ENCODE measurements at places on chromosomes 16 and 17.

GRCh38 chr17:43757171-43757660 lies 1.4 kb downstream of the SOST start:
- DNase-seq, result no peak

- no peak for DNase-seq
Measured at GRCh38 chr16:84973236-84973635, 38.1 kb downstream of the ZDHHC7 start.

GRCh38 chr16:78513838-78514237 lies 414.4 kb downstream of the WWOX start:
- peak; percentile 23 for DNase-seq

- no peak for DNase-seq
Measured at GRCh38 chr16:18833707-18834505, 32.6 kb upstream of the ARL6IP1 start.

- DNase-seq, result no peak
Measured at GRCh38 chr16:52480237-52480636, 66.7 kb downstream of the TOX3 start.

GRCh38 chr16:31475946-31476302 lies 4.0 kb downstream of the TGFB1I1 start:
- no peak for DNase-seq

- no peak for DNase-seq
Measured at GRCh38 chr16:14310519-14310991, 239.4 kb downstream of the MRTFB start.

- no peak for DNase-seq
Measured at GRCh38 chr16:87974178-87974577, 22.9 kb downstream of the BANP start.

- DNase-seq, result peak; percentile 38
Measured at GRCh38 chr17:47735536-47736011, 2.5 kb downstream of the TBX21 start.

DNA sequence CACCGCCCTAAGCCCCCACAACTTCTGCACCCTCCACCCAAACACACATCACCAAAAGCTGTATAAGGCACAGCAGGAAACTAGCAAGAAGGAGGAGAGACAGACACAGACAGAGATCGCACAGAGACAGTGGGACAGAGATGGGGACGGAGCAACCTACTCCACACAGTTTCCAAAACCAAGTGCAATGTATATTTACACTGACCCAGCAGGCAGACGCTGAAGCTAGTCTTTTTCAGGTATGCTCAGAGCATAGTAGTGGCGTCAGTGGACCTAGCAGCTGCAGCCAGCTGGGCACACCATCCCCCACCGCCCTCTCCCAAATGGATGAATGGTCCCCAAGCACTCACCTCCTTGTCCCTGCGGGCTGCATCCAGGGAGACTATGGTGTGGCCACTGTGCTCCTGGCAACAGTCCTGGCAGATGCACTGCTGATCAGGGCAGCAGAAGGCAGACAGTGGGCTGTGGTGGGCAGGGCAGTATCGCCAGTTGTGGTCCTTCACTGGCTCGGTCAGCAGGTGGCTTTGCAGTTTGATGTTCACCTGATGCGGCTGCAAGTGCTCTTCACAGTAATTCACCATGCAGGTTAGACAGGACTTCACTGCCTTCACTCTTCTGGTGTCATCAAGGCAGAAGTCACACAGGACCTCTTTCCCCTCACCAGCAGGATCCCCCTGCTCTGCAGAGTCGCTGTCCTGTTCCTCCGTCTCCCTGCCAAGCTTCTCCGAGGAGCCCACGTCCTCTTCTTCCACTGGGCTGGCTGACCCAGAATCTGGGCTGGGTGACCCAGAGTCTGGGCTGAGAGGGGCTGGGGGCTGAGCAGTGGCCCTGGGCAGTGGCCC lies 31.5 kb upstream of the FBXW10B start:
- DNase-seq, result no peak

GRCh38 chr16:79169239-79169638 lies 431.3 kb downstream of the MAF start:
- peak; percentile 89 for DNase-seq

DNA sequence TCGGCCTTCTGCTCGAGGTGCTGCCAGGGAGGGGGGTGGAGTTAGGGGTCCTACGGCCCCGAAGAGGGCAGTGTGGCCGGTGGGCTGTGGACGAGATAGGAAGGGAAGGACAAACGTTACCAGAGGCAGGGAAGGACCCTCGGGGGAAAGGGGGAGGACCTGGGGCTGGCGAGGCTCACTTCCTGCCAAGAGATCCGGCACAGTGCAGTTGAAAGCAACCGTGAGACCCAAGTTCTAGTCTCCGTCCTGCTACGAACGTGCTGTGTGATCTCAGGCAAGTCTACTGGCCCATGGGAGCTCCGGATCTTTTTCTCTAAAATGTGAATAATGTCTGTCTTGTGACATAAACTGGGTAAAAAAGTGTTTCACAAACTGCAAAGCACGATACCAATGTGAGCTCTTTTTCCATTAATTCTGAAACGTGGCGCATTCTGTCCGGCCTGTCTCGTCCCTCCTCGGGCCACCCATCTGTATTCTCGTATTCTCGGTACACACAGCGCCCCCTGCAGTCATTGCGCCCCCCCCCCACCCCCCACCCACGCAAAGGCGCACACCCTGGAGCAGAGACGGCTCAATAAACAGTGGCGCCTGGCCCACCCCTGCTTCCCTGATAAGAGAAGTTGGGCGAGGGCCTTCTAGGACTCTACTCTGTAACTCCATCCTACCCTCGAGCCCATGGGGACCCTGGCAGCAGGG lies 8.8 kb downstream of the CYGB start:
- no peak for DNase-seq

DNA sequence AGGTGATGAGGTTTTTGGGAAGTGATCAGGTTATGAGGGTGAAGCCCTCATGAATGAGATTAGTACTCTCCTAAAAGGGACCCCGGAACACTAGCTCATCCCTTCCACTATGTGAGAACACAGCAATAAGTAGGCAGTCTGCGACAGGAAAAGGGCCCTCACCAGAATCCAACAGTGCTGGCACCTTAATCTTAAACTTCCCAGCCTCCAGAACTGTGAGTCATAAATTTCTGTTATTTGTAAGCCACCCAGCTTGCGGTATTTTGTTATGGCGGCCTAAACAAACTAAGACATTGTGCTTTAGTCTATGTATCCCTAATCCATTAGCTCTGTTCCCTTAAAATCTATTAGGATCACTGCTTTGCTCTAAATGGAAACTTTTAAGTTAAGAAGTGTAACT lies 8.5 kb downstream of the SLFN12 start:
- DNase-seq, result no peak

GRCh38 chr17:18919963-18920362 lies 32.0 kb upstream of the SLC5A10 start:
- no peak for DNase-seq

GRCh38 chr17:49471769-49472168 lies 23.3 kb upstream of the NGFR start:
- no peak for DNase-seq

- no peak for DNase-seq
Measured at GRCh38 chr17:14228903-14229302, 7.8 kb downstream of the CDRT15 start.

- DNase-seq, result no peak
Measured at GRCh38 chr17:27973258-27974044, 69.0 kb upstream of the NLK start.

DNA sequence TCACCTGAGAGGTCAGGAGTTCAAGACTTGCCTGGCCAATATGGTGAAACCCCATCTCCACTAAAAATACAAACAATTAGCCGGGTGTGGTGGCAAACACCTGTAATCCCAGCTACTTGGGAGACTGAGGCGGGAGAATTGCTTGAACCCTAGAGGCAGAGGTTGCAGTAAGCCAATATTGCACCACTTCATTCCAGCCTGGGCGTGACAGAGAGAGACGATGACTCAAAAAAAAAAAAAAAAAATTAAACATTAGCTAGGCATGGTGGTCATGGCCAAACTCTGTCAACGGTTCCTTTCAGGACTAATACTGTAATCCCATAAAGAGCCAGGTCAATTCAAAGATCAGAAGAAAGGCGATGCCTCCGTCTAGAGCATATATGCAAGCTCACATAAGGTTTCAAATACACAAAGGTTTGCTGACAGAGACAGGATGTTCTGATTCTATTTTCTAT lies 2.4 kb downstream of the RNF157 start:
- DNase-seq, result no peak

- no peak for DNase-seq
Measured at GRCh38 chr16:78763821-78764440, 664.5 kb downstream of the WWOX start.

- DNase-seq, result no peak
Measured at GRCh38 chr17:40659911-40660310, 5.1 kb downstream of the KRT222 start.

- no peak for DNase-seq
Measured at GRCh38 chr17:59161477-59161876, 5.9 kb downstream of the PRR11 start.

- no peak for DNase-seq
Measured at GRCh38 chr17:78473951-78474613, 95.6 kb downstream of the PGS1 start.

- no peak for DNase-seq
Measured at GRCh38 chr17:57706761-57707160, 38.3 kb downstream of the CCDC182 start.

GRCh38 chr17:13563866-13564265 lies 37.9 kb downstream of the HS3ST3A1 start:
- DNase-seq, result no peak

DNA sequence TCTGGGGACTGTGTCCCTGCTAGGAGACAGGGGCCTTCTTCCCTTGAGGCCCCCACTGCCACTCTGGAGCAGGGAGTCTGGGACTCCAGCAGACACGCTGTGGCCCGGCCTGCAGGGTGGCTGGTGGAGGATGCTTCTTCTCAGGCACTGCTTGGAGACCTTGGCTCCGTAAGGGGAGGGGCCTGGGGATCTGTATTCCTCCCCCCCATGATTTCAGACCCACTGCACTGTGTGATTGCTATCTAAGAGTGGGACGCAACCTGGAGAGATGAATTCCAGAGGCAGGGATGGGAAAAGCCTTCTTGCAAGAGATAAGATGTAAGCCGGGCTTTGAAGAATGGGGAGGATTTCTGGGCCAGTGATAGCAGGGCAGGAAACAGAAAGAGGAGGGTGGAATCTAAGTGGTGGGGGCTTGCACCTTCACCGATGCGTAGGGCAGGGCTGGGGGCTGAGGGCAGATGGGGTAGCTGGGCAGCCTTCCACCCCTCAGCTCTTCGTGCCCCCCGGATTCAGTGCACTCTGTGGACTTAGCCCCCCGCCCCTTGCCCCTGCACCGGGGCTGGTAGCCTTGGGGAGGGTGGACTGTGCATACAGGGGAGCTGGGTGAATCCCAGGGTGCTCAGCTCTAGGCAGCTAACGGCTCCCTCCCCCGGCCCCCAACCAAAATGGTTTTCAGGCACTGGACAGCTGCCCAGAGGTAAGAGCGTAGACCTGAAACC lies 5.2 kb upstream of the GSE1 start:
- DNase-seq, result no peak

DNA sequence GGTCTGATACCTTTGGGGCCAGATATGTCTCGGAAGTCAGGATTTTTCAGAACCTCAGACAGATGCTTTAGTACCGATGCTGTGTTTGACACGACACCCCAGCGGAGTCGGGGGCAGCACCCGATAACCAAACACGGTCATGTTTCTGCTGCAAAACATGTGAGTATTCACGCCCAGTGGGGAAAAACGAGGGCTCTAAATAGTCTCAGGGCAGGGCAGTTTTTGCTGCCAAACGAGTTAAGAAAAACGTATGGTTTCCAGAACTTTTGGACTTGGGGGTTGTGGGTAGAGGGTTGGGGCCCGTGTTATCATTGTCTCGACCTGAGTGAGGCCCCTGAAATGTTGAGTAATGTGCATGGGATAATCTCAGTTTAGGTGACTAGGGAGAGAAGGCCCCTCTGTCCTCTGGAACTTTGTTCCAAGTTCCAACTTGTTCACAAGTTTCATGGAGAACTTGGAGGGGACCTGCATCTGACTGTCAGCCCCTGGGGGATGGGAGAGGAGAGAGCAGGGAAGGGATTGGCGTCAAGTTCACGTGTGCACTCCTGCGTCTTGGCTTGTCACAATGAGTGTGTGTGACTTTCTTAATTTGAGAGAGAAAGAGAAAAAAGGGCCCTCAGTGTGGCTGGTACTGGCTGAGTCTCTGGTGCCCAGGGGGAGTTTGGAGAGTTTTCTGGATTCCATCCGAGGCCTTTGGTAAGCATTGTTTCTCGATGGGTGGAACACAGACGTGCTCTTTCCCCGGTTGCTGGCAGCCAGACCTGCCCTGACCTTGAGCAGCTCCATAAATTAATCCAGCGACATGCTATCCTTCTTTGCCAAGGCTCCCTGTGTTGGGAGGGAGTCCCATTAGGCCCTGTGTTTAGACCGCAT lies 83.9 kb upstream of the CIBAR2 start:
- DNase-seq, result no peak

- peak; percentile 23 for DNase-seq
Measured at GRCh38 chr17:43334738-43335402, 63.9 kb upstream of the ARL4D start.

DNA sequence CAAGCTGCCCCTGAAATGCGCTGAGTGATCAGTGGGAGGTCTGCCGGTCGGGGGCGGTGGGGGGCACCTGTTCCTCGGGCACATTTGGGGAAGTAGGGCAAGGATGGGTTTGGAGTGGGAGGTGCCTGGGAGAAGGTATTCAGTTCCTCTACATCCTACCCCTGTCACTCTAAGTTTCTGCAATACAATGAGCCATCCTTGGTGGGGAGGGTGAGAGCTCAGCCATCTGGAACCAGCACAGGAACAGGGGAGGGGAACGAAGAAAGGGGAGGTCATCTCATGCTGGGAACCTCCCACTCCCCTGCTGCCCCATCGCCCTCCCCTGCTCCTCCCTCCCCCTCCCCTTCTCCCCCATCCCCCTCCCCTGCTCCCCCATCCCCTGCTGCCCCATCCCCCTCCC lies 4.2 kb downstream of the DPH1 start:
- no peak for DNase-seq

DNA sequence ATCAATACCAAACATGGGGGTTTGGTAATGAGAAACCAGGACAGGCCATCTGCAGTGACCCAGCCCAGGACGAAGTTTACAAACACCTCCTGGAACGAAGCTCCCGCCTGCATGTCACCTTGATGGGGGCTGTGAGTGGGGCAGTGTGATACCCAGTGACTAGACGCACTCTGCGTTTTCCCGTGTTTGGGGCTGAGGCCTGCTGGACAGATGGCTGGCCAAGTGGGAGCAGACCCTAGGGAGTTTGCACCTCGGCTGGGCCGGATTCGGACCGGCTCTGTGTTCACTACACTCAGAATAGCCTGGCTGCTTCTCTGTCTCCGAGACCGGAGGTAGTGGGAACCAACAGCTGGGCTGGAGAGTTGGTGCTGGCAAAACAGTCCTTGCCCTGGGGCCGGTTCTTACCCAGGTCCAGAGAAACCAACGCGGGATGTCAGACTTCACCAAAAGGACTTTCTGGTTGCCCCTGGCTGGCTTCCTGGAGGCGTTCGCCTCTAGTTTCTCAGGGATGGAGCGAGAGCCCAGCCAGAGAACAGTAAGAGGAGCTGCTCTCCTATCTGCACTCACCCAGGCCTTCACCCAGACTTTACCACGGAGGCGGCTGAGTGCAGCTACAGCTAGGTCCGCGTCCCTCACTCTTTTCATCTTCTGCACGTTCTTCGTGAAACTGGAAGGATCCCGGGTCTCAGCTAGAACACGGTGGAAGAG lies 20.4 kb downstream of the CARHSP1 start:
- no peak for DNase-seq
